EH (cell line): ENCODE measurements at places on chromosomes 13 and 19.

DNA sequence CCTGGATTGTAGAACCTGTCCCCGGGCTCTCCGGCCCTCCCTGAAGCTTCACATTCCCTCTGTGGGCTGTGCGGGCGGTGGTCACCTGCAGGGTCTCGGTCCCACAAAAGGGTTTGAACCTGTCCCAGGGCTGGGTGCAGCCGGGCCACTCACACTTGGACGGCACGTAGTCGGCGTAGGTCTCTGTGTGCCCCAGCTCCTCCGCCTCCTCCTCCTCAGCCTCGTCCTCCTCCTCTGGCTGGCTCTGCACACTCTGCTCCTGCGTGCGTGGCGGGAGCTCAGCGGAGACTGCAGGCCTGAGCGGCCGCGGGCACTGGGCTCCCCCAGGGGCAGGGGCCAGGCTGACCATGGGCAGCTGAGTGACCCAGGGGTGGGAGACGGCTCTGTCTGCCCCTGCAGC lies 19.6 kb downstream of the GPX4 start:
- DNase-seq, result no peak

DNA sequence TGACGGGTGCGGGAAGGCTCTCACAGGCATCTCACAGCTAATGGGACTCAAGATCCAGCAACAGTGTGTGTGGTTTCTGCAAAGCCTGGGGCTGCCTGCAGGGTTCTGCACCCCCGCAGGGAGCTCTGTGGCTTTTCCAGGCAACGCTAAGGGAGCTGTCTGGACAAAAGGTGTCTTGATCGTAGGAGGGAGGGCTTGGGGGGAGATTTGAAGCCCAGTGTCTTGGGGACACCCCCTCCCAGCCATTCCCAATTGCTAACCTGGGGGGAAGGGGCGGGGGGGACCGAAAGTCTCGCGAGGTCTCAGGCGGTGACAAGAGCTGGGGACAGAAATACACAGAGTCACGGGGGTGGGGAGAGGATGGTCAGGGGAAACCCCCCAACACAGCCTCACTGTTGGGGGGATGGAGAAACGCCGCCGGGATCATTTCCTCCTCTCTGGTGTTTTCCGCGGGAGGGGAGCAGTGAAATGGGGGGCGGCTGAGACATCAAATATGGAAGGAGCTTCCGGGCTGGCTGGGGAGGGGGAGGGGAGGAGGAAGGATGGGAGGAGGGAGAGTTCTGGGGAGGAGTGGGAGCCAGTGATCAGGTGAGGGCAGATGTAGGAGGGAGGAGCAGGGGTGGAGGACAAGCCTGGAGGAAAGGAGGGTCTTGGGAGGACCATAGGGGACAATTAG lies 13.3 kb downstream of the KCNC3 start:
- DNase-seq, result peak; percentile 2

DNA sequence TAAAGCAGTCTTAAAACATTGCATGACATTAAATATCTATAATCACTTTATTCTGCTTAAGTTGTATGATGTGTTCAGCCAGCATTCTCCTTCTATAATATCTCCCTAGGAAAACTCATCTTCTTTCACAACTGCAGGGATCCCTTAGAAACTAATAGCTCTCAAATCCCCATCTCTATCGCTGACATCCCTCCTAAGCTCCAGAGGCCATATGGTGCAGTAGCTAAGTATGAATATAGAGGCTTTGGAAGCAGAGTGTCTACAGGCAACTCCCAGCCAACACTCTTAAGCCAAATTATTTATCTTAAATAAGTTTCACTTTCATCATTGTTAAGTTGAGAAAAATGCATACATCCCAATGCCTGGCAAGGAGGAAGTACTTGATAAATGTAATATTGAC lies 349.5 kb upstream of the MIR17HG start:
- DNase-seq, result no peak

- DNase-seq, result peak; percentile 62
These were observed 9.2 kb downstream of the CCDC8 start for GRCh38 chr19:46404055-46404752.

DNA sequence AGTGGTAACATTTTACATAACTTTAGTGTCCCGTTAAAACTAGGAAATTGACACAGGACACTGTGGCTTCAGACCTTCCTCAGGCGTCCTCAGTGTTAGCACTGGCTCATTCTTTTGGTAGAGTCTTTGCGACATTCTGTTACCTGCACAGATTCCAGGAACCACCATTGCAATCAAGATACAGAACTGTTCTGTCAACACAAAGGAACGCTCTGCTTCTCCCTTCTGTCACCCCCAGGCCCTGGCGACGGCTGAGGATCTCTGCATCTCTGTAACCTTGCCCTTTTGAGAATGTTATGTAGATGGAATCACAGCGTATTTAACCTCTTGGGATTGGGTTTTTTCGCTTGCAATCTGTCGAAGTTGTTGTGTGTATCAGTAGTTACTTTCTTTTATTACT lies 22.6 kb downstream of the KDM4B start:
- DNase-seq, result no peak

- no peak for DNase-seq
These were observed 612 bp upstream of the ZNF154 start for GRCh38 chr19:57709616-57710015.

- DNase-seq, result no peak
These were observed 1.1 kb downstream of the COX6B2 start for GRCh38 chr19:55353356-55353802.

DNA sequence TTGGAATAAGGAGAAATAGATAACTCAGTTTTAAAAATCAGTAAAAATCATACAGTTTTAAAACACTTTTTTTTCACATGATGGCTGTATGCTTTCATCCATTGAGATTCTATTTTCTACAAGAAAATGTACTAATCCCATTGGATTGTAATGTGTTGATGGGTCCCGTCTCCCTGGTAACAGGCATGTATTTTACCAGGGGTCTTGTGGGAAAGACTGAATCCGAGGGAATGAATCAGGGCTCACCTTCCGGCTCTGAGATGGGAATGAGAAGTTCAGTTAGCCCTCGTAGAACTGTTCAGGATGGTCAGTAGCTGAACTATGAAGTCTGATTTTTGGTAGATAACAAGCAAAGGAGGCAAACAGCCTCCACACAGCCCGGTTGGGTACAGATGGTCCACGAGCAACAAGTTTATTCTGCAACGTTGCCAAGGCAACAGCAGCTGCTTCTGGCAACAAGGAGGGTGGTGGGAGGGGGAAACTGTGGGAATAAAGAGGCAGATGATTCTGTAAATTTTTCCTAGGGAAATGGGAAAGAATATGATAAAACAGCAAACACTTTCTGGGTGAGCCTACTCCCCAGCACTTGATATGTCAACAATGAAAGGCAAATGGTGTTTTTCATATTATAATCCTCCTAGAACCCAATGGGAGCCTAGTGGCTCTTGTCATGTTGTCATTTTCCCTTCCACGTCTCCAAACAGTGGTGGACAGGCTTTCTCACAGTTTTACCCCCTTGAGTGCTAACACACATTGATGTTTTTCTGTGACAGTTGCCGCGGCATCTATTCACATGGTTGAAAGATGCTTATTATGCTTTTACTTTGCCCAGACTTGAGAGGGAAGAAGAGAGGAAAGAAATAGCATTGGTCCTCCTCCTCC lies 12.4 kb upstream of the SIAH3 start:
- DNase-seq, result no peak

DNA sequence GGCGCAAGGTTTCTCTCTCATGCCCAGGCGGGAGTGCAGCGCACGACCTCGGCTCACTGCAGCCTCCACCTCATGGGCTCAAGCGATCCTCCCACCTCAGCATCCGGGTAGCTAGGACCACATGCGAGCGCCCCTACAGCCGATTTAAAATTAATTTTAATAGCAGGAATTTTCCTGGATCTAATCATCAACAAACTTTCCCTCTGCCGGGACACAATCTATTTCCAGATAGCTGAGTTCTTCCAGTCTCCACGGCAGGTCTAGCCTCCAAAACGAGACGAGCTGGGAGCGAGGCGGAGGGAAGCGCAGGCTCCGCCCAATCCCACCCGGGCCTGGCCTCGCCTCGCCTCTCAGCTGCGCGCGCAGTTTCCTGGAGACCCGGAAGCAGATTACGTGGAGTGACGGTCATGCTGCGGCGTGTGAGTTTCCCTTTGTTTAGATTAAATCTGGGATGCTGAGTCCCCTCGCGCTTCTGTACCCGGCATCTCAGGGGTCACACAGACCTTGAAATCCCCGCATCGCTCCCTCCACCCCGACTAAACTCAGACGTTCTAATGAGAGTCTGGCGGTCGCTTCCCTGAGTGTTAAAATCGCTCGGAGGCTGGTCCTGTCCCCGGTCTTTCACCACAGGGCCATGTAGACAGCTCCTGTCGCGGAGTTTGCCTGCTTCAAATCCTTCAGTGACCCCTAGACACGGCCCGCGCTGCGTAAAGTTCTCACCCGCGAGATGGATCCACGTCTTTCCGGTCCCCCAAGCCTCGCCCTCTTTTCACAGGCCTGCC lies at the start of gene ZNF880:
Gene ZNF880 (plus strand): TSS at position 365 of the 782 bp plus-strand sequence. CDS start 43 bp downstream, at position 408.
- DNase-seq, result peak; percentile 89

- peak; percentile 59 for DNase-seq
These were observed 531.7 kb upstream of the ARGLU1 start for GRCh38 chr13:107099661-107100060.

- peak; percentile 79 for DNase-seq
These were observed at the start of gene XPO4 for GRCh38 chr13:20902438-20903163. TSS of gene XPO4 (minus strand) at chr13:20902746. CDS start at chr13:20902738, 8 bp downstream.

DNA sequence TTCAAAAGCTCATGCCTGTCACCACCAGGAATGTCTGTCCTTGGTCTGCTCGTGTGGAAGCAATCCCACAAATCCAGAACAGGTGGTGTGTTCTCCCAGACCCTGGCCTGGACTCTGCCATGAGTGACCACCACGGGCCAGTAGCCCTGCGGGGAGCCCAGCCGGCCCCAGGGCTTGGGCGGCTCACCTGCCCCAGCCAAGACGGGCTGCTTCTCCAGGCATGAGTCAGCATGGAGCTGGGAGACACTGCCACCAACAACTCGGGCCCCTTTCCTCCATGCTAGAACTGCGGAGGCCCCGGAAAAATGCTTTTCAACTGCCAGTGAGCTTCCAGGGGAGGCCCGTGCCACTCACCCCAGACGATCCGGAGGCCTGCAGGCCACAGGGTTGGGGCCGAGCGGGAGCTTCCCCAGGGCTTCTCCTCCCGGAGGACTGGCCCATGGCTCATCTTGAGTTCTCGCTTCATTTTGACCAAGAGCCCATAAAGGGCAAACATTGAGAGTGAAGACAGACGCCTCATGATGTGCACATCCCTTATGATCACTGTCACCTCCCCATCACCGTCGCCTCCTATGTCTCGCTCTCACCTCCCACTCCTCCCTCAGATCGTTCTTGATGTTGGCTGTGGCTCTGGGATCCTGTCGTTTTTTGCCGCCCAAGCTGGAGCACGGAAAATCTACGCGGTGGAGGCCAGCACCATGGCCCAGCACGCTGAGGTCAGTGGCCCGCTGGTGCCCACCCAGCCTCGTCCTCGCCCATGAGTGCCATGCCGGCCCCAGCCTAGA lies 16.7 kb downstream of the YIPF2 start:
- no peak for DNase-seq
